ENCODE measurements at places on chromosomes 3 and 15.

DNA sequence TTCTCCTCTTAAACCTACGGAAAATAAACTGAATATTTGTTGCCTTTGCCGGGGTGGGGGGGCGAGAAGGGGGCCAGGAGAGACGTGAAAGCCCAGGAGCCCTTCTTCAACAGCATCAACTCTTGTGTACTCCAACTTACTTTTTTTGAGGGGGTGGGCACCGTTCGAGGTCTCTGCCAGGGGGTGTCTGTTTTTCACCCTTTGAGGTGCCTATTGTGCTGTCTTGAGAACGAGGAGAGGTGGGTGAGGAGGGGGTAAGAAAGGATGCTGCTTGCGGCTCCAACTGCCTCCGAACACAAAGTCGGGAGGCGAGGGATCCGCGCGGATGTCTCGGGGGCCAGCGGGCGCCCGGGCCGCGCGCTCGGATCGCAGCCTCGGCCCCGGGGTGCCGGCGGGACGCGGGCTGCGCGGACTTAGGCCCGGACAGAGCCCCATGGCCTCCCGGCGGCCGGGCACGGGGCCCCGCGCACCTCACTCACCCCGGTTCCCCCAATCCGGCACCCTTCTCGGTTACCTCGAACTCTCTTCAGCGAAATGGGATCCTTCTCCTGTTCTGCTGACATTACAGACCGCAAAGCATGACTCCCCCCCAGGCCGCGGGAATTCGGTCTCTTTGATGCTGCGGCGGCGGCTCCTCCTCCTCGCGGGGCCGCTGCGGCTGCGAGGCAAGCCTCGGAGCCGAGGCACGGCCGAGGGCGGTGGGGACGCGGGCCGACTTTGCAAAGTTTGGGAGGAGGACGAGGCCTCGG, 650 bp downstream of the PYGO1 start:
- DNase-seq = no peak

GRCh38 chr15:53658255-53658654, 101.2 kb downstream of the WDR72 start:
- DNase-seq = peak; percentile 50

DNA sequence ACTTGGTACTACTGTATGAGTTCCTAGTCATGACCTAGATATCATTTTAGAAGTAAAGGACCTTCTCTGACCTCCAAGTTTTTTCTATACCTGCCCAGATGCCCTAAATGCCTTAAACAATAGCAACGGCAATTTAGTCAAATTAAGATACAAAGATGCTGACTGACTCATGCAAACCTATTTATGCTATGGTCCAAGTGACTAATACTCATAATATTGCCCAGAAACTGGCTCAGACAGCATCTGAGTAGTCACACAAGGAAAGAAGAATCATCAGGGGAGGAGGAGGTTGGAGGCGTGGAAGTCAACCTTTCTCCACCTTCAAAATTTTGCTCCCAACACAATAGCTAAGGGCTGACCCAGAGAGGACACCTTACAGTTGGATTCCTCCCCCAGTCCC, 6.8 kb downstream of the FYCO1 start:
- no peak for DNase-seq

- DNase-seq = no peak
Observed at GRCh38 chr3:31705736-31706135, 173.0 kb downstream of the STT3B start.

DNA sequence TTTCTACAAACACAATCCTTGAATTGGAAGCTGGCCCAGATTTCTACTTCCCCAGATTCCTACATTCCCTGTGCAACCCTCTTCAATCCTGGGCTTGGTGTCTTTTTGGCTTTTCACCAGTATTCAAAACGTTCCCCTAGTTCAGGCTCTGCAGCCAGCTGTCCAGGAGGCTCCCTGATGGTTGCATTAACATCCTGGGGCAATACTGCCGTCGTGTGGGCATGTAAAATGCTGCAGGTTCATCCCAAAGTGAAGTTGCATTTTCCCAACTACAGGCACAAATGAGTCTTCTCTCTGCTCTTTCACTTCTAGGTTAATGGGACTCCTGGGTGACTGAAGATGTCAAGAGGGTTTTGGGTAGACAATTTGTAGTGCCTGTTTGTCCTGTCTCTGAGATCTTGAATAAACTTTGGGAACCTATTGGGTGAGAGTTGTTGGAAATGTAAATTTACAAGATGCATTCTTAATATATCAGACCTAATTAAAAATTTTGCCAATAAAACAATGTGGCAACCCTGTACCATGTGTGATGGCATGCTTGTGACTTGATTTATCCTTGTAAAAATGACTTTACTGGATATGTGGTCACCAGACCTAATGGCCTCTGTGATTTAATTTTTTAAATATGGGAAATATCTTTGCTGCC, 28.6 kb downstream of the SOX14 start:
- no peak for DNase-seq

- no peak for DNase-seq
Observed at GRCh38 chr3:106326941-106327695, 458.3 kb upstream of the CBLB start.

DNA sequence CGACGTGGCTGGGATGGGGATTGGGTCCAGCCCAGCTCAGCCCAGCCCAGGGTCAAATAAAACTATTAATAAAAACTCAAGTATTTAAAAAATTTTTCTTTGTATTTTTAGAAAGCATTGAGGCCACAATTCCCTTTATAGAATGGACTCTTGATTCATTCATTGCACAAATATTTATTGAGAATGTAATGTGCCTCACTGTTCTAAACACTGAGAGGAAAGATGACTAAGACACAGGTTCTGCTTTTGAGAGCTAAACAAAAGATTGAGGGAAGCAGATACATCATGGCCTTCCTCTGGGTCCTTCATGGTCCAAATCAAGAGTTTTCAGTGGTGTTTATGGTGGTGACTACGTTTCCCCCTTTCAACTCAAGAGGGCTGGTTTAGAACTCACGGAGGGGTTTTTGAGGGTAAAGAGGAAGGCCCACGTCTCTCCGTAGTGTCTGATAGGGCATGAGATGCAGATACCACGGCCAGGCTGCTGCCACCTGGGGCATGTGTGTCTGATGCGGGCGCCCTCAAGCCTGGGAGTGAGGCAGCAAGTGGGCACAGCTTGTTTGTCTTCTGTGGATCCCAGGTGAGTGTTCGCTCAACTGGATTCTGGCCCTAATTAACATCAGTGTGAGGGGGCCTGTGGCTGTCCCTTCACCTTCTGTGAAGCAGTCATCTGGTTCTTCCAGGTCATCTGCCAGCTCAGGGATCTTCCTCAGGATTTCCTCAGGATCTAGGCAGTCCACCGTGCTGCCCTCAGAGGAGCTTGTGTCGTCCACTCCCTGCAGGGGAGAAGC, 73.5 kb upstream of the SCN5A start:
- DNase-seq = no peak

DNA sequence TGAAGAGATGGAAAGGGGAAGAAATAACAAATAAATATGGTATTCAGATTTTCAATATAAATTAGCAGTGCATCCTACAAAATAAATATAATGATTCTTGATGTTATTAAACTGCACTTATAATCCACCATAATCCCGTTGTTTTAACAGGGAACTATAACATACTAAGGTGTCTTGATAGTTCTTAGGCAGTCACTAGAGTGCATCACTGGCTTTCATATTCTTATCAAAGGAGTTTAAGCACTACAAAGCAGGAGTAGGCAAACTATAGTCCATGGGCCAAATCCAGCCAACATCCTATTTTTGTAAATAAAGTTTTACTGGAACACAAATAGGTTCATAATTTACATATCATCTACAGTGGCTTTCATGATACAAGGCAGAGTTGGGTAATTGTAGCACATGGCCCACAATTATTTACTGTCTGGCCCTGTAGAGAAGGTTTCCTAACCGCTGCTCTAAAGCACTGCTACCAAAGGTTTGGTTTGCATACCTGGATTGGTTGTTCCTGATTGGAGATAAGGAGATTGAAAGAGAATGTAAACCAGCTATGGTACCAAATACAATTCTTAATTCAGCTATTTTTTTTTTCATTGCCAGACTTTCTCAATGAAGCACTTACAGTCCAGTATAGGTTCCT, 104.3 kb downstream of the ZNF280D start:
- DNase-seq = no peak

DNA sequence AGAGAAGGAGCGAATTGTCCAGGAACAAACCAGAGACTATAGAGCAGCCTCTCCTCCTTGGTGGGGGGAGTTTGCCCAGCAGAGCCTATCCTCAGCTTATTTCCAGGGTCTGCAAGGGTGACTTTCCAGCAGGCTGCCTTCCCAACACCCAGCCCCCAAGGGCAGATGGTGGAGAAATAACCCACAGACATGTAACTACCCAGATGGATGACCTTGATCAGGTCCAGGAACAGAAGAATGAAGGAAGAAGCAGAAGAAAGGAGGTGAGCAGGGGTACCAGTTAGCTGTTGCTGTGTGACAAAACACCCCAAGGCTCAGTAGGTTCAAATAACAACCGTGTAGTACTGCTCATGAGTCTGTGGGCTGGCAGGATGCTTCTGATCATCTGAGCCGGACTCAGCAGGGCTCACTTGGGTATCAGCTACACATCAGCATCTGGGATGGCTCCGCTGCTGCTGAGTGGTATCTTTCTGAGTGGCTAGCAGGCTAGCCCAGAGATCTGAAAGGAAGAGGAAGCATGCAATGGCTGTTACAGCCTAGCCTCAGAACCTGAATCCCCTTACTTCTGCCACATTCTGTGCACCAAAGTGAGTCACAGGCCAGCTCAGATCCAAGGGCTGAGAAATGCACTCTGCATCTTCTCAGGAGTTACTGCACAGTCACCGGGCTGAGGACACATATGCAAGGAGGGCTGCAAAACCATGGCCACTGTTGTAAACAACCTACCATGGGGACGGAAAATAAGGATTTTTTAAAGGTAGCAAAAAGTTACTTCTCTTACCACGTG, 22.2 kb upstream of the TXNRD3 start:
- DNase-seq = no peak

DNA sequence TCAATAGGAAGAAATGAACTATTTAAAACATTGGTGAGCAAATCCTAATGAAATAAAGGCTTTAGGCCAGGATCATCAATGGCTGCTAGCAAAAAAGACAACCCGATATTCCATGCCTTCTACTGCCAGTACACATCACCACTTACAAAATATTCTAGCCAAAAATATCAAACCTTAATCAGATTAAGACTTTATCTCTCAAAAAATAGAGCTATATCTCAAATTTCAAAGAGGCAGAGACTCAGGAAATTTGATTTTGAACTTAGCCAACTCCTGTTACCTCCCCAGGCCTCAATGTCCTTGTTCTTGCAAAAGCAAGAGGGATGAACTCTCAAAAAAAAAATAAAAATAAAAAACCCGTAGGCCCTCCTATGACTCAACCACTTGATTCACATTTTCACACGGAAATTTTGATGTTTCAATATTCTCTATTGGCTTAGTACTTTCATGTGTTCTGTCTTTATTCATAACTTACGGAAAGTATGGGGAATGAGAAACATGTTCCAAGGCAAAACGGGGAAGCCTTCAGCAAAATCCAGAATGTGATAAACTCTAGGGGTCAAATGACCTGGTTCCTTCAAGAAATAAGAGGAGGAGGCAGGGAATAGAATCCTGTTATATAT, 273.3 kb upstream of the ZPLD1 start:
- no peak for DNase-seq

DNA sequence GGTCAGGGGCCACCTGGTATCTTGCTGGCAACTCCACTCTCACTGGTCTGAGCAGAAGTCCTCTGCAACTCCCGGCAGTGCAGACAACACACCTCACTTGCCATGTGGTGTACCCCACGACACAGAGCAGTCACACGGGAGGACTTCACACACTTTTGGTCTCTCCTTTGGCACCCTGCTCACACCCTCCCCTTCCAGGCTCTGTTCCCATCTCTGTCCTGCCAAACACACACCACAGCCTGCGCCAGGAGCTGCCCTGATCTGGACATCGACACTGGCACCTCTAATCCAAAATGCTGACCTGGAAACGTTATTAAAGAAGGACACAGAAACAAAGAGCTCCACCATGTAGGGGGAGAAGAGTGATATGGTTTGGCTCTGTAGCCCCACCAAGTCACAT, 57.2 kb downstream of the SLC41A3 start:
- no peak for DNase-seq

DNA sequence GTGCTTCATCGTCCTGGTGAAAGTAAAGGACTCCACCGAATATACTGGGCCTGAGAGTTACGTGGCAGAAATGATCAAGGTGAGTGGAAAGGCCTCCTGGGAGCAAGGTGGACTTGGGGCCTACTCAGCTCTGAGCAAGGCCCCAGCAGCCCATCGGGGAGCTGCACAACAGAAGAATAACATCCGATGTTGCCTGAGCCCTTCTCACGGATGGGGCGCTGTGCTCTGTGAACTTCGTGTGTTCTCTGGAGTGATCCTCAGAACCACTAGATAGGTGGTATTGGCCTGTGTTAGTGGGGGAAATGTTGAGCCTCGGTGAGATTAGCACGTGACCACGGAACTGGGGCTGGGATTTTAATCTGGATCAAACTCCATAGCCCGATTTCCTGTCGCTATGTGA, 161.1 kb upstream of the BHLHE40 start:
- no peak for DNase-seq

GRCh38 chr3:194974468-194975135, 288.9 kb downstream of the FAM43A start:
- DNase-seq = no peak

DNA sequence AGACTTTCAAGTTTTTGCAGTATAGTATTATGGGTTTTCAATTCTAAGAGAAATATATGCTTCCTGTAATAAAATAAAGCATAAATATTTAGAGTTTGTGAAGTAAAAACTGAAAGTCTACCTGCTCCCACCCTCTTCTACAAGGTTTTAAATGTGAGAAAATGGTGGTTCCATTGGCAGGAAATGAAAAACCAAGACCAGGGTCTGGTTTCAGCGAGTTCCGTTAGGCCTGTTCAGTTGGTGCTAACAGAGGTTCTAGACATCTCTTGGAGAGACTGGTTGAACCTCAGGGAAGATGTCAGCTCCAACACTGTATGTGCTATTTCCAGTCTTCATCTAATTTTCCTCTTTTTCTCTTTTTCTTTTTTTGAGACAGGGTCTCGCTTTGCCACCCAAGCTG, 11.8 kb upstream of the MYO1E start:
- DNase-seq = no peak

DNA sequence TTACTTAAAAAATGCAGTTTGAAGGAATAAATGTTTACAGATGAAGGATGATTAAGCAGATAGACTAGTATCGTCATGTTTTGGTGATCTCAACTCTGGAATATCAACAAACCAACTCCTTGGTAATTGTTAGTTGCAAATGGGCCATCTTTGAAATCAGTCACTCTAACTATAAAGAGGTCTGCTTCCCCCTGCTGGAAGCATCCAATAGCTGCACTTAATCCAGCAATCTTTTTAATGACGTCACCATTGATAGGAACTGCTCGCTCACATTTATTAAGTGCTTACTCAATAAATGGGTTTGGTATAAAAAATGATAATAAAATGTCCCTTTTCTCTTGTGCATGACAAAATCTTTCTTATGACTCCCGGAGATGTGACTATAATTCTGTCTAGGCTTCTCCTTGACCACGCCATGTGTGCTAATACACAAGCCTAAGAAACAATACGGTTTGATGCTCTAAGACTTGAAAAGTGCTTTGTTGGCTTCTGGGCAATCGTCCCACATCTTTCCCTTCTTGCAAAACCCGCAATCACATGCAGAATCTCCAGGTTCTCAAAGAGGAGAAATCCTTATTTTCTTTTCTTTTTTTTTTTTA, 227.6 kb upstream of the POU1F1 start:
- no peak for DNase-seq

- DNase-seq = no peak
Observed at GRCh38 chr3:87795701-87796100, 263.1 kb downstream of the CGGBP1 start.

GRCh38 chr15:43920815-43921214, 94.0 kb downstream of the WDR76 start:
- no peak for DNase-seq

GRCh38 chr15:42364529-42364928, 5.2 kb downstream of the CAPN3 start:
- no peak for DNase-seq

Measured in NCI-H1930 (cell line).